GM04503 (cell line): ENCODE measurements at places on chromosomes 7 and 10.
A peak's percentile ranks its signal among the peaks of the same experiment; 100 is the strongest.

GRCh38 chr10:72176701-72177100, 39.1 kb upstream of the ANAPC16 start:
- DNase-seq, result no peak

DNA sequence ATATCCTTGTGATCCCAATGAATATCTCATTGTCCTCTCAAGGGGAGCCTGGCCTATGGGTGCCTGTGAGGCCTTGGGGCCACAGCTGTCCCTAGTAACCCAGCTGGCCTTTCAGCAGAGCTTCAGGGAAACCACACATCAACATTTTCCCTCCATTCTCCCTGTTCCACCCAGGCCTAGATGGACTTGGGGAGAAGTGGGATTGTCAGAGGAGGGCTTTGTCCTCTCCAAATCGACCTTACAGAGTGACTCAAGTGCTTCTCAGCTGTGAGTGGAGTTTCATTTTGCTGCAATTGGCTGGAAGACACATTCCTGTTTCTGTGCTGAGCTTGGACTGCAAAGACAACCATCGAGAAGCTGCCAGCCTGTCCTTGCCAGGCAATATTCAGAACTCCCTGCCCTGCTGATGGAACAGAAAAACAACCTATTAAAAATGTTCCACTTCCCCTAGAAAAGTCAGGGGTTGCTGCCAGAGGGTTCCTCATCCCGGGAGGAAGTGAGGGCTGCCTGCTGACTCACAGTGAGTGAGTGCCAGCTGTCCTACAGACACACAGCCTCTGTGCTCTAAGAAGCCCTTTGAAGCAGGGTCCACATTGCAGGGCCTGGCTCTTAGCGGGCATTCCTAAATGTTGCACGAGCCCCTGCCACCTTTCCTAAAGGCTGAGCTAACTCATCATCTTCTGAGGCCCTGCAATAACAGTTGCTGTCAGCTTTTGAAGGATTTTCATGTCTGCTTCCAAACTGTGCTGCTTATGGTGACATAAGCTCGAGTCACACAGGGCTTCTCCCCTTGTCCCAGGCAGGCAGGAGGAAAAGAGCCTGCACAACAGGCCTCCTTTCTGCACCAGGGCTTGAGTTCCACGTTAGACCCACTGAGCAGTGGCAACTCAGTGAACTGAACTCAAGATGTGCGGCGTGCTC, 20.5 kb downstream of the STRA8 start:
- peak; percentile 57 for DNase-seq

DNA sequence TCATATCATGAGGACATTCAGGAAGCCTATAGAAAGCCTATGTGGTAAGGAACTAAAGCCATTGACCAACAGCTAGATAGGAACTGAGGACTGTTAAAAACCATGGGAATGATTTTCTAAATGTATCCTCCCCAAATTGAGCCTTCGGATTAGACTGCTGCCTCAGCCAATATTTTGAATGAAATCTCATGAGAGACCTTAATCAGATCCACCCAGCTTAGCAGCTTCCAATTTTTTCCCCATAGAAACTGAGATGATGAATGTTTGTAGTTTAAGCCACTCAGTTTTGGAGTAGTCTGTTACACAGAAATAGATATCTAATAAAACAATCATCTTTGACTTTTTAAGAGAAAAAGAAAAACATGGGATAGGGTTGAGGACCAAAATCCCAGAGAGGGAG, 292.0 kb downstream of the HPSE2 start:
- no peak for DNase-seq

- DNase-seq, result no peak
Measured at GRCh38 chr7:1523208-1523607, 7.3 kb upstream of the MAFK start.

- DNase-seq, result no peak
Measured at GRCh38 chr10:89064748-89065147, 74.2 kb downstream of the FAS start.

- DNase-seq, result no peak
Measured at GRCh38 chr10:88036126-88036525, 172.7 kb downstream of the PTEN start.

- no peak for DNase-seq
Measured at GRCh38 chr7:106870983-106871410, 5.9 kb downstream of the PIK3CG start.

GRCh38 chr7:88398459-88398858, 91.8 kb upstream of the STEAP4 start:
- DNase-seq, result no peak

DNA sequence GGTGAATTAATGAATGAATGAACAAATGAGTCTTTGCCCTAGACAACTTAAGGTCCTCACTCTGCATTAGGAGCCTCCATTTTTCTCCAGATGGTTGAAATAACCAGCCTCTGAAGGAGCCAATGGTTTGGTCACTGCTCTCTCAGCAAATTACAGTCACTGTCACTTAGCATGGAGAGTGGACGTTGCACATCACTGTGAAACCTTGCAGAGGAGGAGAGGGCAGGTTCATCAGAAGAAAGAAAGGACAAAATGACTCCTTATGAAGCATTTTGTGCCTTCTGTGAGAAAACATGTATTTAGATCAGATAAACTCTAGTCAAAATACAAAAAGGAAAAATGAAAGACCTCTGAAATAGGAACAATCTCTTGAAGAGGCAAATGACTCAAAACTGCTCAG, 6.6 kb upstream of the ATP6V0A4 start:
- no peak for DNase-seq

DNA sequence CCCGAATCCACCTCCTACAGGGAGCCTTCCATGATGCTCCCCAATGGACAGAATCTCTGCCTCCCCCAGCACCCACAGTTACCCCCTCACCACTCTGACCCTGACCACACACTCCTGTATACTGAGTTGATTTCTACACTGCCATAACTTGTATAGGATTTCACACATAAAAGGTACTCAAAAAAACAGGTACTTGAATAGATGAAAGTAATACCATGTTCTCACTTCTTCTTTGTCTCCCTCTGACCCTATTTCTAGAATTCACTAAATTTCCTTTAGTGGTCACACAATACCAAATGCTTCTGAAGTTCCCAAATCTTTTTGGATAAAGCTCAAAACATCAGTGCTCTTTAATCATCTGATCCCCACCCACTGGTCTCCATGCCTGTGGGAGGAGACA, 45.4 kb downstream of the HSPA12A start:
- DNase-seq, result no peak

GRCh38 chr10:43702213-43702935, 53.7 kb upstream of the ZNF32 start:
- no peak for DNase-seq

DNA sequence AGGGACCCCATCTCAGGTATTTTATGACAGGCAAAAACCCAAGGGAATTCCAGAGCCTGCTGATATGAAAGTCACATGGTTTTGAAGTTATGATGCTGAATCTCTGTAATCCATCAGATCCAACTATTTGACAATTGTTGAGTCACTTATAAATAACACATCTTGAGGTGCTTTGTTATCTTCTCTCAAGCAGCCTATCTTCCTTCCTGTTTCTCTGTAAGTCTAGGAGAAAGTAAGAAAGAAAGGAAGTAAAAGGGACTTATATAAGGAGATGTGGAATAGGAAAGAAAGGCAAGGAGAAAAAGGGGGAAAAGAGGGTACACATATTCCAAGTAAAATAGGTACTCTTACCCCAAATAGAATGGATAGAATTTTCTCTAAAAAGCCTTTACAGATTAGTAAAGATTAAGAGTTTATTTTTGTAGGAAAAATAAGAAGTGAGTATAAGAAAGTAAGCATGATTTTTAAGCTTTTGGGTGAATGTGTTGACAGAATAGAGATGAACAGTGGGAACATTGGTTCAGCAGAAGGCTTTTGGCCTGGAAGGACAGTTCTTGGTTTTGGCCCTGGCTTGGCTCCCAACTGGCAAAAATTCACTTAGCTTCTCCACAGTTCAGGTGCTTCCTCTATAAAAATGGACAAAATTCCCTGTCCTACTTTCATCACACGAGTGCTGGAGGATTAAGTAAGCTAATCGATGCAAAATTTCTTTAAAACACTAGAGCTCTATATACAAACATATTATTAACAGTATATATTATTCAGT, 39.6 kb upstream of the ANK3 start:
- DNase-seq, result no peak

- DNase-seq, result no peak
Measured at GRCh38 chr10:113538151-113538550, 14.7 kb upstream of the HABP2 start.

- DNase-seq, result no peak
Measured at GRCh38 chr7:8190119-8190895, 71.7 kb downstream of the ICA1 start.

- no peak for DNase-seq
Measured at GRCh38 chr7:45293295-45293942, 135.8 kb downstream of the RAMP3 start.

GRCh38 chr10:28785018-28785417, 107.7 kb downstream of the BAMBI start:
- no peak for DNase-seq

DNA sequence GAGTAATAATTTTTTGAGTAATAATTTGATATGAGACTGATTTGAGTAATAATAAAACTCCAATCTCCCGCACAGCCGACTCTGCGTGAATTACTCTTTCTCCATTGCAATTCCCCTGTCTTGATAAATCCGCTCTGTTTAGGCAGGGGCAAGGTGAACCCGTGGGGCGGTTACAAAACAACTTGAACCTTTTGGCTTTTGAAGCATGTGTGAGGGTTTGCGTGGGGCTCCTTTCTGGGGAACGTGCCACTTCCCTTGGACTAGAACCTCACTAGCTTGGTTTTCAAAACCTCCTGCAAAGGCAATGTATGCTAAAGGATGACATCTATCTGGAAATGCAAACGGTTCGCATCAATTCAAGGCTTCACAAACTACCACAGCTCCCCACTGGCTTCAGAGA, 1.5 kb downstream of the CRPPA start:
- no peak for DNase-seq

DNA sequence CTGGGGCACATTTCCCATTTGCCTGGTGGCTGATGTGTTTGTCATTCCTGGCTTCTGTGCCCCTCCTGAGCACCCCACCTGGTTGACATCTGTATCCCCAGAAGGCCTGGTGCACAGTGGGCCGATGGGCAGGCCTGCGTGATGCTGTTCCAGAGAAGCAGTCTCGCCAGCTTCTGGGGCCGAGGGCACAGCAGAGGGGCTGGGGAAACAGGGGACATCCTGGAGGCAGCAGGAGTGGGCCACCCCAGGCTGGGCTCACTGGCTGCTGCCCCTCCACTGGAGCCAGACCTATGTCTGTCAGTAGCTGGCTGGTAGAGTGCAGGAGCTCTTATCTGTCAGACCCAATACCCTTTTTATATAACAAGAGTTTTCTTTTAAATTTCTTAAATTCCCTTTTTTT, 896 bp upstream of the MYL7 start:
- no peak for DNase-seq

GRCh38 chr10:110137142-110137545, 70.3 kb upstream of the MXI1 start:
- DNase-seq, result peak; percentile 31

DNA sequence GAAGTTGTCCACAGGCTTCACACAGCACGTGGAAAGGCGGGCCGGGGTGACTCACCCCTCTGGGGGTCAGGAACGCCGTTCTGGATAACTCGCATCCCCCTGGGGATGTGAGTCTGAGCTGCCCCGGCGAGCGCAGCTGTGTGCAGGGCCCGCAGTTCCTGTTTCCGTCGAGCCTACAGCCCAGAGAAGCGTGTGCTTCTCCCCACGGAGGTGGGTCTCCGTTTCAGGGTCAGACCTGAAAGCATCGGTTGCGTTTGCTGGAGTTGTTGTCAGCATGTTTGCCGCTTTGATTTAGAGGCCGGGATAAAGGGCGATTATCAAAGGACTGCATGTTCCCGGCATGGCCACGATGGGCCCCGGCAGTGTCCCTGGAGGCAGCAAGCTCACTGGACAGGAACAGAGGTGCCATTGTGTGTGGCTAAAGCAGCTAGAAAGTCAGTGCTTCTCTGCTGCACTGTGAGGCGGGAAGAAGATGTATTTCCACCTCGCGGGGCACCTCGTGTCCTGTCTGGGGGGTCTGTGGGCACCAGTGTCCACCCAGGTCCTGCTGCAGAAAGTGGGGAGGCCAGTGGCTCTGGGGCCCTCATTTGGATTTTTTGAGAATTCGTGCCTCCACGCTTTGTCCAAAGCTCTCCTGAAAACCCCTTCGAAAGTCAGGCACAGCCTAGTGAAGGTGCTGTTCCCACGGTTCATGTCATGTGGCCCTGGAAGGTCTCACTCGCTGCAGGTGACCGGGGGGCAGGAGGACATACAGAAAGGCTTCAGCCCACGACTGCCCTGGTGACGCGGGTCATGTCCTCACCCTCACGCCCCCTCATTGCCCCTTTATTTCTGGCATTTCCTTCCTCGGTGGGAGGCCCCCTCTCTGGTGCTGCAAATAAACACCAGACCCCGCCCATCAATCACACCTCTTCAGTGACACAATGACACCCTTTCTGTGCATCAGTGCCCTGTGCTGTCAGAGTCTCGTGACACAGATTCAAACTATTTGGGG, 27.4 kb upstream of the GDI2 start:
- DNase-seq, result no peak

GRCh38 chr10:83333566-83333965, 805.7 kb upstream of the GHITM start:
- DNase-seq, result no peak

DNA sequence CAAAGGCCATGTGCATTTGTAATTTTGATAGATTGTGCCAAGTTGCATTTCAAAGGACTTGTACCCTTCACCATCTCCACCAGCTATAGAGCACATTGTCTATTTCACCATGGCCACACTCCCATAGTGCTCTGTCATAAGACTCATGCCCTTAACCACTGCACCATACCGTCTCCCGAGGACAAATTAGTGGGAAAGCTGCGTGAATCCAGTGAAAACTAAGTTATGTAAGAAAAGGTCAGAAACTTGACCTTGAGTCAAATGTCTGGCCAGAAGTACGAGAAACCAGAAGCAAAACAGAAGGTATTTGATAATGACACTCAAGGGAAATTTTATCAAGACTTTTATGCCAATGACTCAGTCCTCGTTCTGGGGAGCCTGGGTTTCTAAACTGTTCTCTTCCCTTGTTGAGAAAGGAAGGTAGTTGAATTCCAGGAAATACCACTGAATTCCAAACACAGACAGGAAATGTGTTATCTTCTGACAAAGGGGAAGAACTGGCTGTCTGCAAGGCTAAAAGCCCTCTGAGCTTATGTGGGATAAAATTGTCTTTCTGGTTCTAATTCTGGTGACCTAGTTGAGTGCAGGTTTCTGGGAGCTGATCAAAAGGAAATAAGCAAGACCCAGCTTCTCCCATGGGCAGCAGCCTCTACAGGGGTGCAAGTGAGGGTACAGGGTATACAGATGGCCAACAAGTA, 49.7 kb downstream of the CDK1 start:
- peak; percentile 70 for DNase-seq

GRCh38 chr10:103706762-103707161, 148.6 kb downstream of the SH3PXD2A start:
- DNase-seq, result no peak

DNA sequence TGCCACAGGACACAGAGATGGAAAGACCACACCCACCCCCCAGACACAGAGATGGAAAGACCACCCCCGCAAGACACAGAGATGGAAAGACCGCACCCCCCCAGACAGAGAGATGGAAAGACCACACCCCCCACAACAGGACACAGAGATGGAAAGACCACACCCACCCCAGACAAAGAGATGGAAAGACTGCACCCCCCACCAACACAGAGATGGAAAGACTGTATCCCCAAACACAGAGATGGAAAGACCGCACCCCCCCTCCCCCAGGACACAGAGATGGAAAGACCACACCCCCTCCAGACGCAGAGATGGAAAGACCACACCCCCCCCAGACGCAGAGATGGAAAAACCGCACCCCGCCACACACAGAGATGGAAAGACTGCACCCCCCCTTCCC, 8.0 kb downstream of the ZNF511 start:
- DNase-seq, result no peak

- peak; percentile 39 for DNase-seq
Measured at GRCh38 chr7:50728184-50728583, 54.5 kb downstream of the GRB10 start.
